ENCODE measurements at places on chromosomes 16 and 17. TPM values are rescaled to one million over a fixed set of nuclear protein-coding genes. Genes with fewer than 3 reads are reported as not detected.

The SEPTIN1 gene
- 0.26 TPM for total RNA-seq

The NR1D1 gene
- total RNA-seq, result 4.7 TPM

The TERB1 gene
- 0.20 TPM for total RNA-seq

The SLC38A8 gene
- total RNA-seq, result not detected

The TMEM114 gene
- total RNA-seq, result not detected

The WSCD1 gene
- 3.1 TPM for total RNA-seq

The PRR15L gene
- total RNA-seq, result not detected

The LPCAT2 gene
- total RNA-seq, result 2.1 TPM

The GPR142 gene
- total RNA-seq, result not detected

The KRT33A gene
- total RNA-seq, result not detected

Measured in NCI-H460 (cell line).